ENCODE measurements at places on chromosomes 7 and 10.

DNA sequence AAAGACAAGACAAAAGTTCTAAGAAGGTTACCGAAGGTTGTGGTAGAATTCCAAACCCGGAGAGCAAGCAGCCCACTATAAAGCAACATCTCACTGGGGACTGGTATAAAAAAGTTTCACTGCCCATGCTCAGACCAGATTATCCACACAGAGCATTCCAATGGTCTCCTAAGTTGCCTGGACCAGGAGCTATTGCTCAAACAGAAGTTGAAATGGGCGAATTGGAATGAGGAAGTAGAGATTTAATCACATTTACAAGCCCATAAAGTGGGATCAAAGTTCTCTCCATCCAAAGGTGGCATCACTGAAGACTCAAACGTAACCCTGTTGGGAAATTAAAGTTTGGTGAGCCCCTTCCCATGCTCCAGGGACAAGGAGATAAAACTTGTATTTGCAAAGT, 19.8 kb downstream of the OR2F1 start:
- DNase-seq: no peak

GRCh38 chr7:73504017-73504416, 18.1 kb downstream of the BAZ1B start:
- no peak for DNase-seq

DNA sequence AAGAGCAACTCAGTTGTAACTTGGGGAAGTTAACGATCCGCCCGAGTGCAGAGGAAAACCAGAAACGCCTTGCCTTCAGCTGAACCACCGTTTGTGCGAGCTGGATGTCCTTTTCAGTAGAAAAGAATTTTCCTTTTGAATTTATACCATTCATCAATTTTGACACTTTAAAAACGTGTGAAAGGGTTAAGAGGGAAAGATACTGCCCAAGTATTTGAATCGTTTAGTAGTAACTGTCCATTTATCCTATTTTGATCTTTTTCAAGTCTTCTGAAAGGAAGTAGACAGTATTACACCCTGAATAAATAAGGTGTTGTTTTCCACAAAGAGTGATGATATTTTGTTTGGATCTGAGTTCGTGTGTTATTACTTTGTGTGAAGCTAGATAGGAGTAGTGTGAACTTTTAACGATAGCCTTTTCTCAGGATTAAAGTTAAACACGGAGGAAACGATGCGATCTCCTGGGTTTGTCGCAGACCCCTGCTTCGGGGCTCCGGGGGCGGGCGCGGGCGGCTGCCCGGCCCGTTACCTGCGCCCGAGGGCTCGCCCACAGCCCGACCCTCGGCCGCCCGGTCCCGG, 830 bp upstream of the BMI1 start:
- no peak for DNase-seq

GRCh38 chr10:10780746-10781145, 236.9 kb upstream of the CELF2 start:
- DNase-seq: no peak

- no peak for DNase-seq
These were observed 55.1 kb upstream of the ITGB8 start for GRCh38 chr7:20275637-20276036.
